ENCODE measurements at places on chromosomes 2 and 18.

DNA sequence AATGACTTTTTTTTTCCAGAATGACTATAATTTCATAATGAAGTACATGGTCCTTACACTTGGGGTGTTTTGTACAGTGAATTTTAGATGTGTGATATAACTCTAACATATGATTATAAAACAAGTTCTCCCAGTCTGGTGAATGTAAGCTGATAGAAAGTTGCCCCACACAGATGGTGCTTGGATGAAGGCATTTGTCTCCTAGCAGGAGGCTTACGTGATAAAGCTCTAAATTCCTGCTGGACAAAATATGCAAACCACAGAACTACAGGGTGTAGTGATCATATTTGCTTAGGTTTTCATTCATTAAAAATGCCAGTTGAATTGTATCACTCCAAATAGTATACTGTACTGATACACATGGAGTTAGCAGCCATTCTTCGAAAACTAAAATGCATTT lies 85.5 kb downstream of the DSC3 start:
- DNase-seq = no peak

DNA sequence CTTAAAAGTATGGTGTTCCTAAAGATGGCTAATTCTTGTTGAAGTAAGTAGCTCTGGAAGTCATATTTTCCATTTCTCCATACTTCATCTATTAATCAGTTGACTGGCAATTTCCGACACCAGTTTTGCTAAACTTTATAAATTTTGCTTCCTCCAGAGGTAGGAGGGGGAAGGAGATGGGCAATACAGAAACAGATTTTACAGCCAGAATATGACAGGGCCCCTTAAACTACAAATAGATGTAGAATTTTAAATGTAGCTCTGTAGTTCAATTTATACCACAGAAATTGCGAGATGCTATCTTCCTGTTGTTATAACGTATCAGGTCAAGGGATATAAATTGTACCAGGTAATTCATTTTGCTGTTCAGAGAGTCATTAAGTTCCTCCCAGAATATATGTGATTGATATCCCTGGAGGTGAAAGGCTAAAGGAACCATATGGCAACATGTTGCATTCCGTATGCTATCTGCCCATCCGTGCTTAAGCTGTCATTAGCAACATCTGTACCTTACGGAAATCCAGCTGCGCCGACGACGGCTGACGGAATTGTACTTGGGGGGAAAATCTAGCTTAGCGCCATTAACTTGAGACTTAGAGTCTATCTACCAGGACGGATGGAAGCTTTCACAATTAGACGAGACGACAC lies 8.4 kb upstream of the NR4A2 start:
- no peak for DNase-seq

GRCh38 chr2:136378712-136379595 lies 261.0 kb upstream of the CXCR4 start:
- DNase-seq = peak; percentile 61

DNA sequence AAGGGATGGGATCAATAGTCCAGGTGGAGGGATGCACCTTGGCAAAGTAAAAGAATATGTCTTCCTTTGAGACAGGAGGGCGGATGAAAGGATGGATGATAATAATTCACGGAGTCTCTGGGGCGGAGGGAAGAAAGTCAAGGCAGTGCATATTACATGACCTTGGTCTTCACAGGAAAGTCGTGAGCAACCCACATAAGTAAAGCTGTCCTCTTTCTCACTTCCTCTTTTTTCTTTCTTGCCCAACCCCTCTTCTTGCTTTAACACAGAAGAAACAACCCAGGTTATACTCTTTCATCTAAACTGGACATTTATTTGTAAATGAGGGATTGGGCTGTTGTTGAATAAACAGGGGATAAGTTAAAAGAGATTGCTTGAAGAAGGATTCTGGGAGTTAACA lies 168.7 kb upstream of the SKOR2 start:
- no peak for DNase-seq

DNA sequence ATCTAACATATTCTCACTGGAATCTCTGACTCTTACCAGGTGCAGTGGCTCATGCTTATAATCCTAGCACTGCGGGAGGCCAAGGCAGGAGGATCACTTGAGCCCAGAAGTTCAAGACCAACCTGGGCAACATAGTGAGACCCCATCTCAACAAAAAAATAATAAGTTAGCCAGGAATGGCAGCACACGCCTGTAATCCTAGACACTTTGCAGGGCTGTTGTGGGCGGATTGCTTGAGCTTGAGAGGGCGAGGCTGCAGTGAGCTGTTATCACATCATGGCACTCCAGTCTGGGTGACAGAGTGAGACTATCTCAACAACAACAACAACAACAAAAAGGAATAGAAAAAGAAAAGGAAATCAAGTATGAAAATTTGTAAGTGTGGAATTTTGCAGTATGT lies 306.5 kb upstream of the CYP26B1 start:
- no peak for DNase-seq

GRCh38 chr2:62114564-62114963 lies 81.4 kb upstream of the B3GNT2 start:
- no peak for DNase-seq

DNA sequence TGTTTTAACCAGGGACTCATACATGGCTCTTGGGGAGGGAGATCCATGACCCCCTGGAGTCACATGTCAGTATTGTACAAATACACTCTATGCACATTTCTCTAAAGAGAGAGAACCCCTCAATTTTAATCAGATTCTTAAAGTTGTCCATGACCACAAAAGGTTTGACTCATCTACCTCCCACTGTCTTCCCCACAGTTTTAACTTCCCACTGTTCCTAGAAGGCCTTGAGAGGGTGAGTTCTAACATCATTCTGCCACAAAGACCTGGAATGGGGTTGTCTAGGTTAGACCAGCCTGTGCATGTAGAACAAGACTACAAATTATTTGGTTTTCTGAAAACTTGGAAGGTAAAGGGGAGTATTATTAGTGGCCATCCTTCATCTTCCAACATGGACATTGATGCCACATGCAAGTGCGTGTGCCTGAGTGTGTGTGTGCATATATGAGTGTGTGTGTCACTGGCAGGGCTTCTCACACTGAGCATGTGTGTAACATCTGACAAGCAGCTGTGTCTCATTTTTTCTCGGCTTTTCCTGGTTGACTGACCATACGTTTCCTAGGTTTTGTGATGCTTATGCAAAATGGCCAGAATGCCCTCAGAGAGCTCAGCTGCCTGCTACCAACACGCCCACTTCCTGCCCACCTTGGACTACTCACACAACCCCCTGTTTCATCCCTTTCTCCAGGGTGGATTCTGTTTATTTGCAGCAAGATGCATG lies 94.6 kb upstream of the LGALSL start:
- DNase-seq = no peak

- no peak for DNase-seq
Observed at GRCh38 chr2:210795506-210795905, 239.1 kb downstream of the CPS1 start.

- no peak for DNase-seq
Observed at GRCh38 chr2:10036095-10036884, 7.1 kb upstream of the KLF11 start.

GRCh38 chr18:53747210-53747609 lies 477.3 kb downstream of the MBD2 start:
- DNase-seq = no peak

- DNase-seq = no peak
Observed at GRCh38 chr2:10475811-10476660, 27.9 kb upstream of the ODC1 start.

DNA sequence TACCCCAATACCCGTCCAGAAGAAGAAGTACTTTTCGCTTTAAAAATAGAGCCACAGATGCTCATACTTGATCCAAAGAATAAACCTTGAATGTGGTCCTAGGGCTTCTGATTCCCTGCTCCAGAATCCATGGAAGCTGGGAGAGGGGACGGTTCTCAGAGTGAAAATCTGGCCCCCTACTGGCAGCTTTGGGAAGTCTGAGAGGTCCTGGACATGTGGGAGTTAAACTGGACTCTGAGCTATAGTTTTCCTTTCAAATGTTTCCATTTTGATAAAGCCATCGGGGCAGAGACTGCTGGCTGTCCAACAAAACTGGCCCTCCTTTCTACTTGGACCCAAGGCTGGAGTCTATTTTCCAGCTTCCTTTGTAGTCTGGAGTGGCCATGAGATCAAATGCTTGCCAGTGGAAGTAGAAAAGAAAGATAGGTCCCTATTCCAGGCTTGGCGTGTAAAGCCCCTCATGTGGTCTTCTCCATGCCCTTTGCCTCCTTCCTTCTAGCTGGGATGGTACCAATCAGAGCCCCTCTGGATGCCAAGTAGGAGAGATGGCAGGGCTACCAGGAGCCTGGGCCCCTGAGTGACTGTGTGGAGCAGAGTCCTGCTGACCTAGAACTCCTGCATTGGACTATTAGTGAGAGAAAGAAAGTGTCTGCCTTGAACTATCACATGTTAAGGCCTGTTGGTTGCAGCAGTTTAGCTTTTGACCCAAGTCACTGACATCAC lies 37.7 kb upstream of the TBC1D8 start:
- no peak for DNase-seq
